ENCODE measurements at places on chromosomes 7 and 10. TPM values are rescaled to one million over a fixed set of nuclear protein-coding genes. Genes with fewer than 3 reads are reported as not detected.

GRCh38 chr10:128418819-128419218 is 292.6 kb upstream of the MKI67 start:
- no peak overlapping the region for H3K27ac ChIP-seq
- H3K27me3 ChIP-seq, result peaks cover 19% of the 10 kb centered on the region
- no peak for DNase-seq
- H3K4me3 ChIP-seq, result no peak overlapping the region

DNA sequence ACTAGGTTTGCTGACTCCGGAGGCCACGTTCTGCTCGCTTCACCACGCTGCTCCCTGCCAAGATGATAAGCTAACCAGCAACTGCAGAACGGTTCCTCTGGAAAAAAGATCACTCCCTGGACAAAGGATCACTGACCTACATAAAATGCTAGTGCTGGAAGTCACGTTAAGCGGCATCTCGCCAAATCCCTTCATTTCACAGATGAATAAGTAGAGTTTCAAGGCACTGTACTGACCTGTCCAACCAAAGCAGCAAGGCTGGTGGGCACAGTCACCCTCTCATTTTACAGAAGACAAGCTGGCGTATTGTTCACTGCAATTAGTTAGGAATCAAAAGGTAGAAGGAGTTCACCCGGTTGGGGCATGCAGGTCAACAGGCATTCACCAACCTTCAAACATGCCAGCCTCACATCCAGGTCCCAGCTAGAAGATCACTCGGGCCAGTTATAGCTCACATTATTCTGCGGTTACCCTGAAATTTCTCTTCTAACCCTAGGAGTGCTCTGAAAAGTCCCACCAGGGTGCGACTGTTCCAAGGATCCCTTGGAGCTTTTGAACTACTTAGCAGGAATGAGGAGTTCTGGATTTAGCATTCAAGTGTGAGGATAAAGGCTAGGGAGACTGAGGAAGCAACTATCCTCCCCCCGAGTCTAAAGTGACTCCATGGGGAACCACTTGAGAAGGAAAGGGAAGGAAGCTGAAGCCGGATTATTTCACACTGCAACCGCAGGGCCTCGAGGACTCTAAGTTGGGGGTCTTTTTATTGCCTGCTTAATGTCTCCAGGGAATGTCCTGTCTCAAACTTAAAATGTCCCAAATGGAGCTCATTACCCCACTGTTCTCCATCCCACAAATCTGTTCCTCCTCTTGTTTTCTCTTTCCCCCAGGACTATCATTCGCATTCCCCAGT is 32.8 kb downstream of the HIPK2 start:
- no peak overlapping the region for H3K4me3 ChIP-seq
- H3K27ac ChIP-seq, result peak overlapping the region; percentile 65
- no peaks in the 10 kb centered on the region for H3K27me3 ChIP-seq
- DNase-seq, result peak; percentile 71

- H3K4me1 ChIP-seq, result no peaks in the 10 kb centered on the region
- no peaks in the 10 kb centered on the region for H3K27me3 ChIP-seq
These were observed 90.6 kb upstream of the ODAD2 start for GRCh38 chr10:28089467-28089866.

DNA sequence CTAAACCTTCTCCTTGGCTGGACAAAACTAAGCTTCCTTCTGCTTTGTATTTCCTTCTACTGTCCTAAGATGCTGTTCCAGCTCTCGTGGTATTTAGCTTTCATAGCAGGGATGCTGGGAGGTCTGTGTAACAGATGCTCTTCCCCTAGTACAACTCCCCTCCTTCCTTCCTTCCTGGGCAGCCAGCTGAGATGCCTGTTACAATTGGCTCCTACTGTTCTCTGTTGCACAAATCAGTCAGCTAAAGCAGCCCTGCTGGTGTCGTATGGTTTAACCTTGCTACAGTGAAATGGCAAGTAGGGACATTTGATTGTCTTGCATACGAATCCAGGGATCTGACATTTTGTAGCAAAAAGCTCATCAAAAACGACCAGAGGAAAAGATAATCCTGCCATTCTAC is 143.8 kb downstream of the ARHGAP21 start:
- H3K4me3 ChIP-seq, result no peak overlapping the region
- H3K36me3 ChIP-seq, result peaks cover 29% of the 10 kb centered on the region
- H3K27ac ChIP-seq, result no peak overlapping the region

DNA sequence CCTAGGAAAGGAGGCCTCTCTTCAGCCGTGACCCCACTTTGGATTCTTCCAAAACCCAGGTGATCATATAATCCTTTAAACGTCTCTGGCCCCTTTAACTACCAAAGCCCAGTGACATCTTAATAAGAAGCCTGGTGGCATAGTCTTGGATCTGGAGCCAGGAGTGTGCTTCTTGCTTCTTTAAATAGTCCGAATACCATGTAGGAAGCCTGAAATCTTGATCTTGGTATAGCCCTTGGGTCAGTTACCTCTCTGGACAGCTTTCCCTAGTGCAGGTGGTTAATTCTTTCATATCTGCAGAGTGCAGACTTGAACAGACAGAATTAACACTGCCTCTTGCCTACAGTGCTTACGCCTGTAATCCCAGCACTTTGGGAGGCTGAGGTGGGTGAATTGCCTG is 138.6 kb upstream of the EFCAB10 start:
- no peak for DNase-seq
- no peaks in the 10 kb centered on the region for H3K27me3 ChIP-seq
- H3K27ac ChIP-seq, result no peak overlapping the region
- H3K4me1 ChIP-seq, result no peaks in the 10 kb centered on the region

DNA sequence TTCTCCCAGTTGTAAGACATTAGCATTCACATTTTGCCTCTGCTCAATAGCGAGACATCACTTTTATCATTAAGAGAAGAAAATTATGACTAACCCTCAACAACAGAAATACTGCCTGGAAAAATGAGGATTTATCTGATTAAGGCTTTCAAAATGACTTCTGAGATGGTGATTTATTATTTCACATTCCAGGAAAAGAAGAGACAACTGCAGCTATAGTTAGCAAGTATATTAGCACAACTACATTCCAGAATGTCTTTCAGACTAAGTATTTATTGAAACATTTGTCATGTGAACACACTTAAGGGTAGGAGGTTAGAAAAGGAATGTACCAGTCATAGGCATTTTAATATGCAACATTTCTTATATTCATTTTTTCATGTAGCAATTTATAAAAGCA is 162.0 kb downstream of the IQUB start:
- no peaks in the 10 kb centered on the region for H3K4me1 ChIP-seq
- H3K4me3 ChIP-seq, result no peak overlapping the region
- DNase-seq, result no peak
- H3K27ac ChIP-seq, result no peak overlapping the region
- no peaks in the 10 kb centered on the region for H3K36me3 ChIP-seq

DNA sequence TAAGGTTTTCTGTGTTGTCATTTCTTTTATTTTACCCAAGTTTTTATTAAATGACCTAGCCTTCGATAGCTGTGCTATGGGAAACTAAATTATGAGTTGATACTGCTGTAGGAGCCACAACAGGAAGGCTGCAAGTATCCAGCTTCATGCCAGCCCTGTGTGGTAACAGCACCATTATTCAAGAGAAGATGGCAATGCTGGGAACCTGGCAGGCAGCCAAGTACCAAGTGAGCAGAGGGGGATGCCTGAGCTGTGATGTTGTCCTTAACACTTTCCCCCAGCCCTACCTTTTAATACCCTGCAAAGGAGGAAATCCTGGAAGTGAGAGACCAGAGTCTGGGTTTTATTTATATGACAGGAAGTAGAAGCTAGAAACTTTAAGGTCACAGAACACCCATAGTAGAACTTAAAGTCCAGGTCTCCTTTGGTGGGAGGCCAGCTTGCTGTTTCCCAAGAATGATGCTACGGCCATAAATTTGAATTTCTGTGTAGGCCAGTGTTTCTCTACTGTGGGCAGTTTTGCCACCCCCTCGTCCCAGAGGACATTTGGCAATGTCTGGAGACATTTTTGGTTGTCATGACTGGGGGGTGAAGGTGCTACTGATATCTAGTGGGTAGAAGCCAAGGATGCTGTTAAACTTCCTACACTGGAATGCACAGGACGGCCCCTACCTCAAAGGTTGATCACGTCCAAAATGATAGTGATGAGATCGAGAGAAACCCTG is 9.2 kb upstream of the ATXN7L1 start:
- peaks cover 17% of the 10 kb centered on the region for H3K4me1 ChIP-seq
- no peak overlapping the region for H3K4me3 ChIP-seq
- H3K27me3 ChIP-seq, result no peaks in the 10 kb centered on the region
- peak; percentile 33 for DNase-seq

PTN gene
- total RNA-seq, result 18.7 TPM

FAM25G gene
- total RNA-seq, result not detected
